ENCODE measurements at places on chromosomes 7 and 10.

GRCh38 chr7:26723129-26723528 lies 141.3 kb downstream of the SKAP2 start:
- DNase-seq, result no peak

DNA sequence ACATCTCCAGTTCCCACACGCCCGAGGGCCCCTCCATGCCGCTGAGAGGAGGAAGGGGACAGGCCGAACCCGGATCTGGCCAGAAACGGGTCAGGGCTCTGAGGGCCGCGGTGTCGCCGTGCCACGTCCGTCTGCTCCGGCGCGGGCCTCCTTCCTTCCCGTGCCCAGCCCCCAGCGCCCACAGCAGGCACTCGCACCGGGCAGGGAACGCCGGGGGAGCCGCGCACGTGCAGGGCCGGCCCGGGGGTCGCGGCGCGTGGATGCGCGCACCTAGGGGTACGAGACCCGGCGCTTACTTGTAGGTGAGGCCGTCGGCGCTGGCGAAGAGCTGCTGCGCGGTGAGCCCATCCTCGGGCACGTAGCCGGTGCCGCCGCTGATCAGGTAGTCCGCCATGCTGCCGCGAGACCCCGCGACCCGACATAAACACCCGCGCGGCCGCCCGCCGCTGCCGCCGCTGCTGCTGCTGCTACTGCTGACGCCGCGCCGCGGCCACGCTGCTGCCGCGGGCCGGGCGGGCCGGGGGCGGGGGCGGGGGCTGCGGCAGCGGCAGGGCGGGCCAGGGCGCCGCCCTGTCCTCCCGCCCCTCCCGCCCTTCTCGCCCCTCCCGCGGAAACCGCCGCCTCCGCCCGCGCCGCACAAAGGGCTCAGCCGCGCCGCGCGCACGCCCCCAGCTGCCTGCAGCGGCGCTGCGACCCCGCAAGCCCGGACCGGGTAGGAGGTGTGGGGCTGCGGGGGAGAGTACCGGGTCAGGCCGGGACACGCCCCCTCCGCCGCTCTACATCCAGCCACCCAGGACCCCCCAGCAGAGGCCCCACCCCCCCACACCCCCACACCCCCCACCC lies 4.1 kb downstream of the IMPDH1 start:
- peak; percentile 29 for DNase-seq

GRCh38 chr7:22150221-22150620 lies 204.5 kb upstream of the CDCA7L start:
- no peak for DNase-seq

- no peak for DNase-seq
Measured at GRCh38 chr10:49197171-49197570, 9.0 kb upstream of the TMEM273 start.
